Amygdala (tissue), 56 donors: ENCODE measurements at places on chromosomes 6 and 20.

DNA sequence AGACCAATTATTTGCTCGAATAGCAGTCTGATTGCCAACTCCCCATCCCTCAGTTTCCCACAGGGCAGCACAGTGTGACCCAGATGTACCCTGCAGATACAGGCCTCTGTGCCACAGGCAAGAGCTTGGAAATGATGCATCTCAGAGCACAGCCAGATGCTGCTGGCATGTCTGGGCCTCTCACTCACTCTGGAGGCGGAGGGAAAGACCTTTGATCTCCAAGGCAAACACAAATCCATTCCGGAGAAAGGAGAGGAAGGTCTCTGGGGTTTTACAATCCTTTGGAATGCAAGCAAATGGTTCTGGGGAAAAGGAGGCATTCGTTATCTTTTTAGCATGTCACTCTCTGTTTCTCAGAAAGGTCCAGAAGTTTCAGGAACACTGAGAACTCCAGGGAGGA, 74.2 kb downstream of the RIOK1 start:
- no peak for DNase-seq

DNA sequence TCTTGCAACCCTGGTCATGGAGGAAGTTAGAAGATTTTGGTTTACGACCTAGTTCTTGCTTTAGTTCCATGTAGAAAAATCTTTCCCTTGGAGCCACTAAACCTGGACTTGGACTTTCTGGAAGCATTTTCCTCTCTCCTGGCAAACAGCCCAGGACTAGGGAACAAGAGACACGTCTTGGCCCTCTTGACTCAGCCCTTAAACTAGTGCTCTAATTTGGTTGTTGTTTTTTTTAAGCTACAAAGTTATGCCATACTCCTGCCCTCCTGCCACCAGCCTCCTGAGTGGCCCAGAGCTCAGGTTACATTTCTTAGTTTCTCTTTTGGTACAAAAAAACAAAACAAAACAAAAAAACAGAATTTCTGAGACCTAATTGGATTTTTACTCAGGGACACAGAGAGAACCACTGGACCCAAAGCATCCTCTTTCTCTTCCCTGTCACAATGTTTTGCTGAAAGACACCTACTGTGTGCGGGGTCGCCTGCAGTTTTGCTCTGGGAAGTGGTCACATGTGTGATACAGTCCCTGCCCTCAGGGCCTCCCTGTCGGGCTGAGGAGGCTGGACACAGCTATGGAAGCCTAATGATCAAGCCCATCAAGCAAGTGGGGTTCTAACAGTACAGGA, 32.3 kb upstream of the SCUBE3 start:
- DNase-seq = no peak

DNA sequence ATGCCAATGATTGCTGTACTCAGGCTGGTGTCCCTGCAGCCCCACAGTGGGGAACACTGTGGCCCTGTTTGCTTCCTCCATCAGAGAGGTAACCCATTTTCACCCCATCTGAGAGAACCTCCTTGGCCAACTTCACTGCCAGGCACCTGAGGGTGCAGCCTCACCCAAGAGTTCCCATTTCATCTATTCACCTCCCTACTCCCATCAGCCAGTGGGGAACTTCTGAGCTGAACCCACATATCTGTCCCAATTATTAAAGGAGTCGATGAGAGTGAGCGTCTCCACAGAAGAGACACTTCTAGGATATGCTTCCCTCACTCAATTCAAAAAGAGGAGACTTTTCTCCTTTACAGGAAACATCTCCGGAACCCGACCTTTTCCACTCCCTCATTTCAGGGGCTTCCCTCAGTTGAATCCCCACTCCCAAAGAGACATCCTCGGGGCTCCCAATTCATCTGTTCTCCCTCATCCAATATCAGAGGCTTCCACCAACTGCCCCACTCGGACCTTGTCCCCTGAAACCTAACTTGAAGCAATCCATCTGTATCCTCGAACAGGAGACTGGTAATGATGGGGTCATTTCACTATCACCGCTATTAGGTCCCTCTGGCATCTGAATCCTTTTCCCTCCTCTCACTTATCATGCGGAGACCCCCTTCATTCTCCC, 988 bp downstream of the UBE2V1 start:
- DNase-seq = no peak

GRCh38 chr6:115680621-115681020, 380.1 kb downstream of the FRK start:
- no peak for DNase-seq

GRCh38 chr6:16184129-16184528, 54.3 kb upstream of the GMPR start:
- no peak for DNase-seq

GRCh38 chr6:72418495-72418894, 203.4 kb upstream of the KCNQ5 start:
- DNase-seq = no peak

DNA sequence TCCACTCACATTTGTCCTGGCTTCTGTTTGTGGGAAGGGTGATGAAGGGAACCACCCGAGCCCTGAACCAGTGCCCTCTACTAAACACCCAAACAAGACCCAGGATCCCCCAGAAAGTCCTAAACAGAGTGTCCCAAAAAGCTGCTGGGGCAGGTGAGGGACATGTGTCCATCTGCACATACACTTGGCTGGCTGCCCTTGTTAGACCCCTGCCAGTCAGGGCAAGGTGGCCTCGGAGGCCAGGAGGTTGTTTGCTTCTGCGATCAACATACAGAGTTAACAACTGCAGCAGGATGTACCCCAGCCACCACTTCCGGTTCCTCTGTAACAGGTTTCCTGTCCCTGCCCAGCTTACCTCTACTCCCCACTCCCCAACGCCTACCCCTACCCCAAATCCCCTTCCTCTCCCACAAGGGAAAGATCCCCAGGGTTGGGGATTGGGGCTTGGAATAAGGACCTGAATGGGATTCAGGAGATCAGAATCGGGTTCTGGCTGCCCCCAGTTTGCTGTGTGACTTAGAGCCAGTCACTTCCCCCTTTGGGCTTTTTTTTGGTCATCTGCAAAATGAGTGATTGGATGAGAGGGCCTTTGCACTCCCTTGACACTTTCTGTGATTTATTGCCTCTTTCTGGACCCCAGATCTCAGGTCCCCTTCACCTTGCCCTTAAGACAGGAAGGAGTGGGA, 13.9 kb downstream of the DEF6 start:
- no peak for DNase-seq

DNA sequence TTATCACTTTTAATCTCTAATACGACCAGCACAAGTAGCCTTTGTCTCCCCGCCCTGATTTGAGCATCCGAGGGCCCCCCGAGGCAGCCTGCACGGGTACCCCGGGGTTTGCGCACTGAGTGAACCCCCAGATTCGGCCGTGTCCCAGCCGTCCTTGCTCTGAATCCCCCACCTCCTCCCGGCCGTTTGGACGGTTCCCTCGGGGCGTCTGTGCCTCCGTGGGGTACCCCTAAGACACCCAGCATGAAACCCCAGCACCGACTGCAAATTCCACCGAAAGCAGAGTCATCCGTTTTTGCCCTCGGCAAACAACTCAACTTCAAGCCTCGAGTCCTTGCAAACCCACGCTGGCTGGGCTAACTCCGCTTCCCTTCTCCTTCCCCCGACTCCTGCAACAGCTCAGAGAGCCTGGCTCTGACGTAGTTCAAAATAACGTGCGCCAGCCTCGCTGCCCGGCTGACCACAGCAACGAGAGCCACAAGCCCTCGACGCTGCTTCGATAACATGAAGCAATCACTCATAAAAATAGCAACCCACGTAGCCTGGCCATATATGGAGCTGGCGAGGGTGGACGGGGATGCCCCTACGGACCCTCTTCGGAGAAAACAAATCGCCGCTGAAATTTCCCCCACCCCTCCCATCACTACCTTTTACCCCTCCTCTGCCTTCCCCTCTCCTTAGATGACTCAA, 764 bp upstream of the SNAP25 start:
- no peak for DNase-seq

DNA sequence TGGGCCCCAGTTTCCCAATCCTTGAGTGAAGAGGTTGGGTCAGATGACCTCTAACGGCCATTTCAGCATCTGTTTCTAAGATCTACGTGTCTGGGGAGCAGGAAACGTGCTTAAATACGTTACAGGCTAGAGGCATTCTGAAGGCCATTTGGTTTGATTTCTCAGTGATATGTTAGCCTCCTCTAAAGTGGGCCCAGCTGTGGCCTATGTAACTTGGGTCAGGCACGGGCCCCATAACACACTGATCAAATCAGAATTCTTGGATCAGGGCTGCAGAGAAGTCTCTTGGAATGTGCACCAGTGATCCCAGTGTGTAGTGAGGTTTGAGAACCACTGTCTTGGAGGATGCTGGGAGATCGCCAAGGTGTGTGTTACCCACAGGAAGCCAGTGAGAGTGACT, 36.1 kb upstream of the TGM3 start:
- no peak for DNase-seq

DNA sequence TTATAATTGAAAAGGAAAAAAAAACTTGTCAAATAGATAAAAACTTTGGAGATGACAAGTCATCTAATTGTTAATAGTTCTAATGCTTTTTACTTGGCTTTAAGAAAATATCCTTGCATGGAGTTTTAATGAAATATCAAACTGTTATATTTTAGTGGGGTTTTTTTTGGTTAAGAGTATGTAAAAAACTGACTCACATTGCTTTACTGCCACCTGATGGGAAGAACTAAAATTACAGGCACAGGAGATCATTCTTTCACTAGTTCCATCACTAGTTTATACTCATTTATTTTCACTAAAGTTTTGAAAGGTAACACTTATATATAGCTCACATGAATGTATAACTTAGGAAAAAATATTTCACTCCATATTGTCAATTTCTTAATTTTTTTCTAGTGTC, 309.1 kb downstream of the LMBRD1 start:
- DNase-seq = no peak

GRCh38 chr6:149440735-149441671, 40.9 kb downstream of the SUMO4 start:
- no peak for DNase-seq

DNA sequence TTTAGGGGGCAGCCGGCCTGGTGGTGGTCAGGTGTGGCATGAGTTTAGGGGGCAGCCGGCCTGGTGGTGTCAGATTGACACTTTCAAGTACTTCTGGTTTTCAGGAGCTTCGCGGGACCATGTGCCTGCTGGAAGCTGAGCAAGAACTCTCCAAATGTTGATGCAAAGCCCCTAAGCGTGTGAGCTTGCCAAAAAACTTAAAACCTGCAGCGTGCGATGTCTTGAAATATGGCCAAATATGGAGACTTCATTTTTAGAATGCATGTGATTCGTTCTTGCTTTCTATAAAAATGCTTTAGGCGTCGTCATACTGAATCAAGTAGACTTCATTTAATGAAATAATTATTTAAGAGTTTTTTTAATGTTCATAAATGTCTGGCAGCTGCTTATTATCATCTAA, 149.4 kb downstream of the SMOC2 start:
- DNase-seq = no peak

DNA sequence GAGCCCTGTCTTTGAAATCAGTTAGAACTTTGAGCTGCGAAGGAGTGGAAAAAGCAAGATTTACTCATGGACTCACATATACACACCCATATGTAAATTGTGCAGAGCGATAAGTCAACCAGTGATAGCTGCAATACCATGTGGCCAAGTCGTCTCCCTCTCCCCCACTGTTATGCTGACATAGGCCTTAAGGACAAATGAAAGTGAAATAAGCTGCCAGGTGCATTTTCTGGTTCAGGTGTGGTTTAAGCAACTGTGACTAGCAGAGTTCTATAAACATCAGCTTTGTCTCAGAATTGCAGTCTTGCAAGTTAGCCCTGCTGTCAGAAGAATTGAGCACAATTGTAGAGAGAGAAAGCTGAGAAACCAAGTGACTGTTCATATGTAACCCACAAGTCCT, 9.6 kb downstream of the FAM83B start:
- no peak for DNase-seq

DNA sequence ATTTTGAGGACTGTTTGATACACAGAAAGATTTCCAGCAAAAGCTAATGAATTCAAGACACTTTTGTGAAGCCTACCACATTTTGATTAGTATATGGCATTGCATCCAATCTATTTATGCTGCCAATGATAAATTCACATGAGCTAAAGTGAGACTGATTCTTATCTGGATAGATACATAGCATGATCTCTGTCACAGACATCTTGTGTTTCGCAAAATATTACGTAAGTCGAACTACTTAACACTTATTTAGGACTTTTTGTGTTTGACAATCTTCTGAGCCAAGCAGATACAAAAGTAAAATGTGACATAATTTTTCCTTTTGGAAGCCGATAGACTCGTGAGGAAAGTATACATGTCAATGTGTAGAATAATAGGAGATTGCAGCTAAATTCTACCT, 251.6 kb downstream of the HACE1 start:
- DNase-seq = no peak

- DNase-seq = no peak
These were observed 277.2 kb upstream of the PREP start for GRCh38 chr6:105680131-105680530.

GRCh38 chr6:167091805-167092107, 31.1 kb upstream of the CCR6 start:
- DNase-seq = no peak

DNA sequence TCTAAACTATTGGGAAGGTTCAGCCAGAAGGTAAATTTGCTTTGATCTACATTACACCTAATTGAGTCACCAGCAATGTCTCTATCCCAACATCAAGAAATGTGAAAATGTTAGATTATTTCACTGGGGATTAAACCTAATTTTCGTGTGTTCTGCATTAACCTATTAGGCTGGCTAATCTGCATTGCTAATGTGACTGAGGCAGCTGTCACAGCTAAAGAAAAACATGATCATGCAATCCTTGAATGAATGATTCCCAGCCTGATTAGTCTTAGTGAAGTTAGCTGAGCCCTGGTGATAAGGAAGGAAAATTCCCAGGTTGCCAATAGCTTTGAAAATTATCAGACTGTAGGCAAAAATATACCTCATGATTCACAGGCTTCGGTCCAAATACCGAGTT, 135.3 kb downstream of the LINC00237 start:
- no peak for DNase-seq

GRCh38 chr6:37952027-37952426, 132.5 kb downstream of the ZFAND3 start:
- no peak for DNase-seq

DNA sequence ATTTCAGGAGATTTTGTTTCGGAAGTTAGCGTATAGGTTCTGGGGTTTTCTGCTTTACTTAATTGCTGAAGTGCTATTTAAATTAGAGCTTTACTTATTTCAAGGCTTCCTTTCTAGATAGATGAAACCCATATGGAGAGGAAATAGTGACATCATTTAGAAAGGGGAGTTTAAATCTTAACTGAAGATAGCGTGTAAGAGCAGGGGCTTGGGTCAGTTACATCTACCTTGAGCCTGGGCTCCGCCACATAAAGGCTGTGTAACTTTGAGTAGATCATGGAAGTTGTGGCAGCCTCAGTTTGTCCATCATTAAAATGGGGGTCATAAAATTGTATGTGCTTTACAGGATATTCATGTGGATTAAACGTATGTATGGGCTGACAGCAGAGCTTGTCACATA, 4.7 kb downstream of the CDS2 start:
- no peak for DNase-seq

DNA sequence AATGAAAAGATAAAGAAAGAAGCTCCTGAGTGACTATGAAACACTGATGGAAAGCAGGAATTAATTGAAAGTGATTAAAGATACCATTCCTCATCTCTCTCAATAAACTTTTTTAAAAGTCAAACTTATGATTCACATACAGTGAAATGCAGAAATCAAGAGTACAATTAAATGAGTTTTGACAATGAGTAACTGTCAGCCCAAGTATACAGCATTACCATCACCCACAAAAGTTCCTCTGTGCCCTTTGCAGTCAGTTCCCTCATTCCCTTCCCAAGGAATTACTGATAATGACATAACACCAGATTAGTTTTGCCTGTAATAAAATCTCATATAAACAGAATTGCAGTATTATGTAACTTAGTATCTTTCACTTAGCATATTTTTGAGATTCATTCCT, 44.5 kb downstream of the ATG5 start:
- no peak for DNase-seq
